ENCODE measurements at places on chromosomes 11 and 22.

GRCh38 chr11:86519064-86519911 lies 144.6 kb downstream of the CCDC81 start:
- DNase-seq = no peak

DNA sequence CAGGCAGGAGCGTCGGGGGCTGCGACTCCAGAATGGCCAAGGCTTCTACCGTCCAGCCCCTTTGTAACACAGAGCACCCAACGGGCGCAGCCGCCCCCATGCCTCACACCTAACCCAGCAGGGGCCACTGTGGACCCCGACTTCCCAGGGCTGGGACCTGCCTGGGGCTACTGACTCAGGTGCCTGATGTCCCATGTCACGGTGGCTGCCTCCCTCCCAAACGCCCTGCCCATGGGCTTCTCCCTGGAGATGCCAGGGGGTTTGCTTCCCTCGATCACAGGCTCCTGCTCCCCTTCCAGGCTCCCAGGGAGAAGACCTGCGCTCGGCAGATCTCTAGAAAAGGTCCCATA lies 84.0 kb downstream of the MYEOV start:
- DNase-seq = no peak

DNA sequence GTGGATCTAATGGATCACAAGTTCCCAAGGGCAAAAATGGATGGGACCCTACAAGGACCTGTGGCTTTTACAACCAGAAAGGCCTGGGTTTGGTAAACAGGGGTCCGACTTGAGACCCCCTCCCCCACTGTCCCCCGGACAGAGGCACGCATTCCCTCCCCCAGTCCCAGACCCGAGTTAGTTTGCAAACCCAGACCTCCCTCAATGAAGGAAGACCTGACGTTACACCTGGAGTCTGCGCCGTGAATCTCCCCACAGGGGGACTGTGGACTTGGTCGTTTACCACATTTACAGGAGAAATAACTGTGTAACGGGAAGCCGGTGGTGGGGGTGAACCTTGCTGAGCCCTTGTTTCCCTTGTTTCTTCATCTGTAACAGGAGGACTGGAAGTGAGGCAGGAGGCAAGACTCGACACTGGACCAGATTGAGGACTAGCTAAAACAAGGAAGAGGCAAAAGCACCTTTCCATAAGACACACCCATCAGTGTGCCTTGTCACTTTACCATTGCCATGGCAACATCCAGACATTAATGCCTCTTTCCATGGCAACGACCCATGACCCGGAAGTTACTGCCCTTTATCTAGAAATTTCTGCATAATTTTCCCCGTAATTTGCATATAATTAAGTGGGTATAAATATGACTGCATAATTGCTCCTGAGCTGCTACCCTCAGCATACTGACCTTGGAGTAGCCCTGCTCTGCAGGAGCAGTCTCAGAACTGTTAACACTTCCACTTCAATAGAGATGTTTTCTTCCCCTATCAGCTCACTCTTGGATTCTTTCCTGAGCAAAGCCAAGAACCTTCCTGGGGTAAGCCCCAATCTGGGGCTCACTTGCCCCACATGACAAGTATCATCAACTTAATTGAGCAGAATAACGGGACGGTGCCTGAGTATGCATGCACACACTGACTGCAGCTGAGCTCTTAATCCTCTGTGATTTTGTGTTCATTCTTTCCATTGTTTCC lies 25.4 kb downstream of the PDGFB start:
- DNase-seq = no peak

- DNase-seq = no peak
These were observed 406.7 kb downstream of the TBC1D22A start for GRCh38 chr22:47168900-47169800.

DNA sequence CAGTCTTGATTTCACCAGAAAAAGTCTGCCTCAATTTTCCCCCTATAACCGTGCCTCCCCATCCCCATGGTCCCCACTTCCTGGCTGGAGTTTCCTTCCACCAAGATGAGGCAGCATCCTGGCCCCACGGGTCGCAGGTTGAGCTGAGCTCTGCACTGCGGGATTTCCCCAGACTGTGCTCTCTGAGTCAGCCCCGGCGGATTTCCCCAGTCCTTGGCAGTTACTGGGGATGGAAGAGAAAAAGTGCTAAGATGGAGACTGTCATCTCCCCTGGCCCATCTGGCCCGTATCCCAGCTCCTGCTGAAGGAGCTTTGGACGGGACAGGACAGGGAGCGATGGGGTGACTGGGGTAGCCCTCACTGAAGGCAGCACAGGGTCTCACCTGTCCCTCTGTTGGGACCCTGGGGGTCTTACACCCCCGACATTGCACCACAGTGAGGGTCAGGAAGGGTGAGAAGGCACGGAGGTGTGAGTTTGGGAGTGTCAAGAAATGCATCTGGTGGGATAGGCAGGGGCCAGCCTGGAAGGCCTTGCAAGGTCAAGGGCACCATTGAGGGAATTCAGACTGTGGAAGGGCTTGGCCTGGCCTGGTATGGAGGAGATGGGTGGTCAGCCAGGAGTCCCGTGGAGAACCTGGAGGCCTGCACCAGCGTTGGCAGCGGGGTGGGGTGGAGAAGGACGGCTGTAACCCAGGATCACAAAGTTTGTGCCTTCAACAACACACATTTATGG lies 36.5 kb downstream of the NADSYN1 start:
- DNase-seq = no peak

DNA sequence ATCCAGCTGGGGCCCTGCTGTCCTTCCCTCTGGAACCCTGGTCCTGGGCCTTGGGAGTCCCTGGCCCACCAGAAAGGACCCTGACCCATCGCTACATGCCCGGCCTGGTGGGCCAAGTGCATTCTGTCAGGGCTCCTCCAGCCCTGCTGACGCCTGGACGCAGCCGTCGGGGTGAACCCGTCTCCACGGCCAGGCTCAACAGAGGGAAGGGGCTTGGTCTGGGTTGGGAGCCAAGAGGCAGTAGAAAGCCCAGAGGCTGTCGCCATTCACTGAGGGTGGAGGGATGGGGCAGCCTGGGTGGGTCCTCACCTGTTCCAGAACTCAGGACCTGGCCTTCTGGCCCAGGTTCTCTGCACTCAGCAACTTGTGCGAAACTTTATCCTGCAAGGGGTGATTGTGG lies 39.0 kb downstream of the TOLLIP start:
- DNase-seq = no peak

DNA sequence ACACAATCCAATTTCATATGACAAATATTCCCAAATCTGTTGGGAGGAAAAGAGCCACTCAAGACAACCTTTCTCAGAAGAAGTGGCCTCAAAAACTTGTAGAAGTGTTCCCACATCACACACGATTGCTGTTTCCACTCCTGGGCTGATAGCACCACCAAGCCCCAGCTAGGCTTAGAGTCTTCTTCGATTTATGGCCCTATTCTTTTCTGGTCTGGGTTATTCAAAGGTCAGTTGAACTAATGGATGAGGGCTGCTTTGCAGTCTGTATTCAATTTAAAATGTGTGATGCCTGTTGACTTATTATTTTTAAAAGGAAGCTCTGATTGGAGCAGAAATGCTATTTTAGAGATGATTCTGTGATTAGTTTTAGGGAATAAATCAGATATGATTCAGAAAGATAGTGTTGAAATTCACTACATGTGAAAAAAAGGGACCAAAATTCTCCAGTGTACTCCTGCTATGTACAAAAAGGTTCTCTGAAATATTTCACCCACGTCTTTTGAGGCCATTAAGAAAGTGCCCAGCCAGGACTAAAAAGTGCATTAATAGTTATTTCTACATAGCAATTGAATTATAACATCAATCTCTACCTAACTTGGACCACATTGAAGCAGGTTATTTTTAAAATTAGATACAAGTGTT lies 57.3 kb upstream of the SPON1 start:
- DNase-seq = no peak

GRCh38 chr11:65035579-65035978 lies 5.4 kb upstream of the SAC3D1 start:
- DNase-seq = no peak

DNA sequence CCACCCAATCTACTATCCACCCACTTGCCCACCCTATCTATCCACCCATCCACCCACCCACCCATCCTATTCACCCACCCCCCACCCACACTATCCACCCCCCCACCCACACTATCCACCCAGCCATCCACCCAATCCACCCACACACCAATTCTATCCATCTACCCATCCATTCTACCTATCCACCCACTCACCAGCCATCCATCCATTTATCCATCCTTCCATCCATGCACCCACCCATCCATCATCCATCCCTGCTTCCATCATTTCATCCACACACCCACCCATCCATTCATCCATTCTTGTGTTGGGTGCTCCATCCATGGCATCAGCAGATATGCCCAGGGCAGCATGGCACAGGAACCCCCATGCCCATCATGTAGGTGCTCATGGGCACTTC lies 1206.6 kb downstream of the BRD1 start:
- no peak for DNase-seq

GRCh38 chr11:48043111-48043990 lies 63.0 kb downstream of the PTPRJ start:
- DNase-seq = no peak

- no peak for DNase-seq
These were observed 530.7 kb upstream of the CHORDC1 start for GRCh38 chr11:90753546-90753945.

DNA sequence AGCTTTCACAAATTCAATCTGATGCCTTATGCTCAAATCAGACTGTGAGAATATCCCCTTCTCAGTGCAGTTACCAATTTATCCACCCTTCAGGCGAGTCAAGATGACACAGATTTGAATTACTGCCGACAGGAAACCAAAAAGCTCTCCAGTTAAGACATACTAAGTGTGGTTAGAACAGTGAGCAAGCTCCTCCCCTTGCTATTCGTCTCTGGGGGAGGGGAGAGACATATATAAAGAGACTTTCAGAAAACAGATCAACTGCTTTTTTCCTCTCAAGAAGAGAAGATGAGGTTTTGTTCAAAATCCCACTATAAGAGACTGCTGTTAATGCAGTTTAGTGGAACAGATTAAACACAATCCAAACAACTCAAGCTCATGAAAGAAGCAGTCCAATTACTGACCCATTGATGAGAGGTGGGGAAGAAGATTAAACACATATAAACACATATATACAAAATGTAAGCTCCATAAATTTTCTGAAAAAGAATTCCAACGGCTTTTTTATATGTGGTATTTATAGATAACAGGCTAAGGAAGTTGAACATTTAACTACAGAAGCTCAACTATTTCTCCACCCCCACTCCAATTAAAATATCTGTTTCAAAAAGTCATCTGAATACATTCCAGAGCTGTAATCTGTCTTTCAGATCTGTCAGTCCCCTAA lies 102.7 kb downstream of the MRTFA start:
- no peak for DNase-seq

GRCh38 chr11:2376751-2377451 lies at the start of gene CD81:
TSS of gene CD81 (plus strand) at chr11:2377310. CDS start at chr11:2377550, 240 bp downstream.
- no peak for DNase-seq

DNA sequence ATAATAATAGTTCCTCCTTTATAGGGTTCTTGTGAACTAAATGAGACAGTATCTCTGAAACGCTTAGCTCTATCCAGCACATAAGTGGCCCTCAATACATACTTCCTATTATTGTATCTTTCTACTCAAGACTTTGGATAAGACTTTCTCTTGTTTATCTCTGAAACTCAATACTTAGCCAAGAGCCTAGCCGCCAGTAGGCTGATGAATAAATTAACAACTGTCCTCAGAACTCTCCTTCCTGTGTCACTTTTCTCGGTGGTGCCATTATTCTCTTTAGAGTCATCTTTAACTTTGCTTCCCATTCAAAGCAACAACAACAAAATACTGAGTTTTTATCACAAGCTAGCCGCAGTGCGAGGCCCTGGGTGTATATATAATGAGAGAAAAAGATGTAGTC lies 86.9 kb downstream of the FAM83F start:
- DNase-seq = no peak

- DNase-seq = no peak
These were observed 54.0 kb downstream of the BDNF start for GRCh38 chr11:27646051-27646818.
